ENCODE measurements at places on chromosomes 2 and 18.
A peak's percentile ranks its signal among the peaks of the same experiment; 100 is the strongest.

DNA sequence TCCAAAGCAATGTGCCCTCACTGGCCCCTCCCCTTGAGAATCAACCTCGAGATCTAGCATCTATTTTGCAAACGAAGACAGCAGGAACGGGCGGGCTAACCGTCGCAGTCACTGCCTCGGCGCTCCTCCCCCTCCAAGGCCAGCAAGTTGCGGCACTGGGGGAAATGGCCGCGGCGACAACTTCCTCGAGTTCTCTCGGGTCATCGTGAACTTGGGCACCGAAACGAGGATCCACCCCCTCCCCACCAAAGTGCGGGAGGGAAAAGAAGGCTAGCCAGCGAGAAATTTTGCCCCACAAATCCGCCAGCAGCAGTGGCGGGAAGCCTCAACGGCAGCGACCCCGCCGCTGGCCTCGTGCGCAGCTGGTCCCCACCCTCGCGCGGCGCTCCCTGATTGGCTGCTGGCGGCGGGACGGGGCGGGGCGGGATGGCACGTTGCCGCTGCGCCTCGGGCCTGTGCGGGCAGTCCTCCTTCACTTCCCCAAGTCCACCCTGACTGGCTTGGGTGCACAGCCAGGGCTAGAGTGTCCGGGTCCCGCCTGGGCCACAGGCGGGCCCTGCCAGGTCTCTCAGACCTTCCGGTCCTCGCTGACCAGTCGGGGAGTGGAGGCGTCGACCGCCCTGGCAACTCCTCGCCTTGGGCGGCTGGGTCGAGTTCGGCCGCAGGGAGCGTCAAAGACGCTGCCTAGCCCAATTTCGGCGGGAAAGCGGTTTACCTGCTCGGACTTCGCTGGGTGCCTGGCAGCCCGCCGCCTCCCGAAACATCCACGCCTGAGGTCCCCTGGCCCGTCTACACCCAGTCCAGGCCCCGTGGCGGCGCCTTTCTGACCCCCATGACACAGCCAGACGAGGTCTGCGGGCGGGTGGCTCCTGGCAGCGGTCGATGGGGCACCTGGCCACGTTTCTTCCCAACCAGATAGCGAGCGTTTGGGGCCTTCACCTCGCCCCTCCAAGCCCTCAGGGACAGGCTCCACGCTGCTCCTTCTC is at the start of gene BOLL:
BOLL (minus strand) TSS at position 364 of the 986 bp plus-strand sequence. CDS start 3,469 bp downstream, outside the sequence.
- no peak for DNase-seq

- DNase-seq, result no peak
Observed at GRCh38 chr2:71534826-71535225, 81.5 kb downstream of the DYSF start.

DNA sequence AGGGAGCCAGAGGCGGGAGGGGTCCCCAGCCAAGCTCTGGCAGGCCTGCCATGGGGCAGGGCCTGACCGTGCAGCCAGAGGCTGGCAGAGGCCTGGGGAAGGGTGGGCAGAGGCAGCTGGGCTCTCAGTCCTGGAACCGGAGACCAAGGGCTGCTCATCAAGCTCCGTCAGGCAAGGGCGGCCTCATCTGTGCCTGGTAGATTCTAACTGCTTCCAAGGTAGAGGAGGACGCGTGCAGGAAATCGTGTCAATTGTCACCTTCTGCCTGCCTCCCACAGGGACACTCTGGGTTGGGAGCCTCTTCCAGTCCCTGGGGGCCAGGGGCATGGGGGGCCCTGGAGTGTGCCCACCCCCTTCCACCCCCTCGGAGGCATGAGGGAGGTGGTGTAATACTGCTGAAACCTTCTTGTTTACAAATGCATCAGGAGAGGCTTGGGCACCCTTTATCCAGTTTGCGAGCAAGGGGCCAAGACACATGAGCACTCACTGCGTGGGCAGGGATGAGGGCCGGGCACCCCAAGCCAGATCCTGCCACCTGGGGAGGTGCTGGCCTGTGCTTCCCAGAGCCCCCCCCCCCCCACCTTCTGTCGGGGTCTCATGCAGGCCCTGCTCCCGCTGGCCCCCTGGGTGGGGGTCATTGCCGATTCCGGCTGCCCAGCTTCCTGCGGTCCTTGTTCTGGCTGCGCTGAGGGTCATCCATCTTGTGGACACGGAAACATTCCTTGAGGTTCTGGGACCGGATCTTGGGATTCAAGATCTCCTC is 9.0 kb downstream of the SNORC start:
- no peak for DNase-seq

DNA sequence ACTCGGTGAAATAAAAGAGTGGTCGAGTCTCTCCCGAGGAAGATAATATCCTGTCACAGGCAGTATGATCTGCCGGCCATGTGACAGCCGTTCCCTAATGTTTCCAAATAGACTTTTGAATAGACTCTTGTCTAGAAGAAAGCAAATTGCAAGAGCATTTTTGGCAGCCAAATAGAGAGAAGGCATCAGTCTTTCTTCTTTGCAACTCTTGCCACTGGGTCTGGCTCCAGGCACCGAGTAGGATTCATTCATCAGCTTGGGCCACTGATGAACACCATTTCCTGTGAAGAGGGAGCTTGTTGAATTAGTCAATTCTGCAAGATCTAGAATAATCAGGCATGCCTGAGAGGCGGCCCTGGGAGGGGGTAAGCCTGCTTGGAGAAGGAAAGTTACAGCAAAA is 165.6 kb downstream of the KLHL29 start:
- DNase-seq, result no peak

DNA sequence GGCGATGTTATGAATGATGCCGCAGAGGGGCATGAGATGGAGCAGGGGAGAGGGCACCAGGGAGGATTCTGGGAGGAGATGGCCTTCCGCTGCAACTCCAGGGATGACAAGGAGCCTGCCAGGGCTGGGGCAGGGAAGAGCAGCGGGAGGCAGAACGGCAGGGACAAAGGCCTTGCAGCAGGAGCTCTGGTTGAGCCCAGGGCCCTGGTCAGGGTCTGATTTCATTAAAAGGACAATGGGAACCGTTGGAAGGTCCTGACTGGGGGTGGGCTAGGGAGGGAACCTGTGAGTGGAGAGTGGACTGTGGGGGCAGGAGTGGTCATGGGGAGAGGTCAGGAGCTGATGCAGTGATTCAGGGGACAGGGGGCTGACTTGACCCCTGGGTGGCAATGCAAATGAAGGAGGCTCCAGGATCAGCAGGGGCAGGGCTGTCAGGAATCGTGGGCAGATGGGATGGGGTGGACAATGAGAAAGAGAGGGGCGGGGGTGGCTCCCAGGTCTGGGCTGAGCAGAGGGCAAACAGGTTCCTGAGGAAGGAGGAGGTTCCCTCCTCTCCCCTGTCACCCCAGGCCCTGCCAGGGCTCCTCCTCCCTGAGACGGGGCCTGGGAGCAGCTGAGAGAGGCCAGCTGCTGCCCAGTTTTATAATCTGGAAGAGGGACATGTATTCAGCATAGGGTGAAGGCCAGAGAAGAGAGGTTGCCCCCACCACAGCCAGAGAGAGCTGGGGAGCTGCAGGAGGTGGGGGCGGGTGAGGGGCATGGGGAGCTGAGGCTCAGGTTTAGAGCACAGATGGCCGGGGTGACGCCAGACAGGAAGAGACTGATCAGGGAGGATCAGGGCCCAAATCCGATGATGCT is 7.3 kb upstream of the DUSP2 start:
- DNase-seq, result no peak

GRCh38 chr2:197348721-197349360 is 38.3 kb upstream of the ANKRD44 start:
- DNase-seq, result no peak

DNA sequence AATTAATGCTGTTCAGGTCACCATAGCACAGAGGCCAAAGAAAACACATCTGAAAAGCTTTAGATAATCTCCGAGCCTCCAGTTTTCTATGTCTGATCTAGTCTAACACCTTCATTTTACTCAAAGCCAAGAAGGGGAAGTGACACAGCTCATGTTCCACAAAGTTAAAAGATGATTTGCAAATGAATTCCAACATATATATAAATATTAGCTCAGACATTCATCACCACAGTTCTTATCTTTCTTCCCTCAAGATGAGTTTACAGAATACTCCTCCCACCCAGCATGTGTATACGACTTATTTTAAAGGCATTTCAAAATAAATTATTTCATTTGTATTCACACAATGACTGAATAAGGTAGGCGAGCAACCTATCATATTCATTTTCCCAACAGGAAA is 82.4 kb downstream of the AAK1 start:
- no peak for DNase-seq

DNA sequence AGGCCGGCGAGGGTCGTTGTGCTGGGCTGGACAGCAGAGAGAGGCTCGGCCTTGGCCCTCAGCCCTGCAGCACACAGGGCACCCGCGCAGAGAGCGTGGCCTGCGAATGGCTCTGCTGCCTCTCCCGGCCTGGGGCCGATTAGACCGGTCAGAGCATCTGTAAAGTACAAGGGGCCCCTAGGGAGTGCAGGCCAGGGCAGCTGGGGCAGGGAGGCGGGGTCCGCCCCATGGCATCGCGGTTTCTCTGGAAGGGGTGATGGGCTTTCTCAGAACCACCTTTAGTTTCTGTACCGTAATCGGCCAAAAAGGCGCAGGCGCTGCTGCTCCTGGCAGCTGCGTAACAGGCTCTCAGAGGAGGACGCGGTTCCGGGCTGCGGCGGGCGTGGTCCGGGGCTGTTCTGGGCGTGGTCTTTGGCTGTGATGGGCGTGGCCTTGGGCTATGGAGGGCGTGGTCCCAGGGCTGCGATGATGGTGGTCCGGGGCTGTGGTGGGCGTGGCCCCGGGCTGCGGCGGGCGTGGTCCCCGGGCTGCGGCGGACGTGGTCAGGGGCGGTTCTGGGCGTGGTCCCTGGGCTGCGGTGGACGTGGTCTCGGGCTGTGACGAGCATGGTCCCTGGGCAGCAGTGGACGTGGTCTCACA is 1.5 kb upstream of the GPR148 start:
- peak; percentile 75 for DNase-seq

DNA sequence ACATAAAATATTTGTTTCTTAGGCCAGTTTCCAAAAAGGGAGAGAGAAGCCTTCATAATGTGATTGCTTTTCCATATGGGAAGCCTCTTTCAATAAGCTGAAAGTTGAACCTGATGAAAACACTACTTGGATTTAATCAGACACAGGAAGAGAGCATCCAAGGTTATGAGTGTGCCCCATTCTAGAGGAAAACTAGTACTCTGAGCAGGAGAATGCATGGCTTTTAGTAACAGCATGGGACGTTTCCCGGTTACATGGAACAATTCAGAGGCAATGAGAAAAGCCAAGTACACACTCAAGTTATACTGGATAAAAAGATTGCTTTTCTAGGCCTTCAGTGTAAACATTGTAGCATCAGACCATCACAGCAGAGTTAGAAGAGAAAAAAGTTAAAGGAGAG is 315.8 kb downstream of the ZNF516 start:
- DNase-seq, result no peak
